ENCODE measurements at places on chromosomes 6 and 20. TPM values are rescaled to one million over a fixed set of nuclear protein-coding genes. Genes with fewer than 3 reads are reported as not detected.

DNA sequence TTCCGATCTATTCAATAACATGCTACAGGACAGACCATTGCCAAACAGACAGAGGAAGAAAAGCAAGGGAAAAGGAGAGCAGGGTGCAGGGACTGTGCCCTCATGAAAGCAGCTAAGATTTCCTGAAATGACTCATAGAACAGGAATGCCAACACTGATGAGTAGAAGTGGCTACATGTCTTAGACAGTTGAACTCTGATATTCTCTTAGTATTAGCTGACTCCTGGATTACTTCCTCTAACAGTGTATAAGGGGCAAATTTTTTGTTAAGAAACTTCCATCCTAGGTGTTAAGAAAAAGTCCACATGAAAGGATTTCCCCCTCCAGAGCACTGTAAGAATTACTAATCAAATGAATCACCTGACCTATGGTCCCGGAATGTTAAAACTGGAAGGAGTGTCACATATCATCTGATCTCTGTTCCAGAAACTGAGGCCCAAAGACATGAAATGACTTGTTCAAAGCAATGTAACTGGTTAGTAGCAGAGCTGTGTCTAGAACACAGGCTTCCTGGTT is 224.9 kb downstream of the IBTK start:
- DNase-seq, result peak; percentile 76

DNA sequence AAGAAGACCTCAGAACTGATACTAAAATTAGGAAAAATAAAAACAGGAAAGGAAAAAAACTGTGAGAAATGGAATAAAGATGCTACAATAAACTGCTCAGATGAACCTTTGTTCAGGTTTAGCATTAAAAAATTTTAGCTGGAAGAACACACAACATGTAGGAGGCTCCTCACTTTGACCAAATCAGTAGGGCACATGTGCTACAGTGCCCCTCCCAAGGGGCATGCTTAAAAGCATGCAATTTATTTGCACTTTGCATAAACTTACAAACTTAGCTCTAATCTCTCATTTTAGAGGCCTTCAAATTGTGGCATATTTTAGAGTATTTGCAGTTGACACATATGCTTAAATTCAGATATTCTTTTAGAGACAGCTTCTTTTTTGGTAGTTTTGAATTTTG is 570.2 kb downstream of the UTRN start:
- no peak for DNase-seq

KIAA0408 gene
- total RNA-seq, result 12.8 TPM

GRCh38 chr6:35181308-35181932 is 32.3 kb upstream of the SCUBE3 start:
- DNase-seq, result peak; percentile 75

DNA sequence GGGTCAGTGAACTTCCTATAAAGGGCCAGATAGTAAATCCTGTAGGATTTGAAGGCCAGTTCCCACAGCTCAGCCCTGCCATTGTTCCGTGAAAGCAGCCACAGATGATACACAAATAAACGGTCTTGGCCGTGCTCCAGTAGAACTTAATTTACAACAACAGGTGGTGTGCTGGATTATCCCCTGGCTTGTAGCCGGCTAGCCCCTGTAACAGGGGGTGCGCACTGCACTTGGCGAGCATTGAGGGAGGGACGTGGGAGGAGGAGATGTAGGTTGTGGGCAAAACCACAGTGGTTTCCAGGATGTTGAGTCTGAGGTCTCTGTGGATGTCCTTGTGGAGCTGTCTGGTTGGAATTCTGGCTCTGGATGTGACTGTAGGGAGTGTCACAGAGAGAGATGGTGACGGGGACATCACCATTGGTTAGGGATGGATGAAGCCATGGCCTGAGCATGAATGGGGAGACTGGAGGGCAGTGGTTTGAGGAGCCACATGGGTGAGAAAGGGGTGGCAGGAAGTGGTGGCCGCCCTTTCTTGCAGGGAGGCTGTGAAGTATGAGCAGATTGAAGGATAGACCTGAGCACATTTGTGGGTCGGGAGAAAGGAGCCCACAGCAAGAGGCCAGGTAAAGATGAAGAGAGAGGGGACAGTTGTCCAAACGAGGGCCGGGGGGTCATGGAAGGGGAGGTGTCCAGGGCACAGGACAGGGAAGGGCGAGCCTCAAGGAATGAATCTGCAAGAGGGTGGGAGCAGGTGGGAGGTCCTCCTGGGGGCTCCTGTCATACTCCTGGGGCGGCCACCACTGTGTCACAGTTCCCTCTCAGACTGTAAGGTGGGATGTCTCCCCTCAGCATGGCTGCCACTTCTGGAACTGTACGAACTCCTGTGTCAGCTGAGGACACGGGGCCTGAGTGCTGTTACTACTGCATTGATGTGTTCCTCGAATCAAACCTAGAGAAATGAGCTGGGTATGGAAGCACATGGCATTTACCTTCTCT is 53.6 kb downstream of the CDH26 start:
- no peak for DNase-seq

- peak; percentile 81 for DNase-seq
These were observed 108.0 kb downstream of the PPP1R14C start for GRCh38 chr6:150250826-150251225.

GRCh38 chr6:138571181-138571580 is 71.9 kb upstream of the NHSL1 start:
- DNase-seq, result peak; percentile 55

- no peak for DNase-seq
These were observed 395.4 kb upstream of the SOX4 start for GRCh38 chr6:21198032-21198640.

DNA sequence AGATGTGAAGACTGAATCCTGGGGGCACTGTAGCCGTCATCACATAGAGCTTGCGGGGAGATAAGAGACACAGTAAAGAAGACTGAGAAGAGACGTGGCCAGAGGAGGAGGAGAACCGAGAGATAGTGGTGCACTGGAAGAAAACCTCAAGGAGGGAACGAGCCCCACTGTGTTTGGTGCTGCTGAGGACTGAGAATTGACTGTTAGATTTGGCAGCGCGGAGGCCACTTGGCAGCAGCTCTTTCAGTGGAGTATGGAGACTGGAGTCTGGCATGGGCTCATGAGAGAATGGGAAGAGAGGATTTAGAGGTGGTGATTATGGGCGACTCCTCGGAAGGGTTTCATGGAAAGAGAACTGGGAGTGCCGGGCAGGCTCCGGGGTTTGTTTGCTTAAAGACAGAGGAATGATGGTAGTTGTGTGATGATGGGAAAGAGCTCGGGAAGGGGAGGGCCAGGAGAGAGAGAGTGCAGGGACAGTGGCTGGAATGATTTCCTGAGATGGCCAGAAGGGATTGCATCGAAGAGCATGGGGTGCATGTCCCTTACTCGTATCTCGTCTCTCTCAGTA is 18.0 kb downstream of the CDYL start:
- no peak for DNase-seq

UNC5CL gene
- 0.74 TPM for total RNA-seq

DNA sequence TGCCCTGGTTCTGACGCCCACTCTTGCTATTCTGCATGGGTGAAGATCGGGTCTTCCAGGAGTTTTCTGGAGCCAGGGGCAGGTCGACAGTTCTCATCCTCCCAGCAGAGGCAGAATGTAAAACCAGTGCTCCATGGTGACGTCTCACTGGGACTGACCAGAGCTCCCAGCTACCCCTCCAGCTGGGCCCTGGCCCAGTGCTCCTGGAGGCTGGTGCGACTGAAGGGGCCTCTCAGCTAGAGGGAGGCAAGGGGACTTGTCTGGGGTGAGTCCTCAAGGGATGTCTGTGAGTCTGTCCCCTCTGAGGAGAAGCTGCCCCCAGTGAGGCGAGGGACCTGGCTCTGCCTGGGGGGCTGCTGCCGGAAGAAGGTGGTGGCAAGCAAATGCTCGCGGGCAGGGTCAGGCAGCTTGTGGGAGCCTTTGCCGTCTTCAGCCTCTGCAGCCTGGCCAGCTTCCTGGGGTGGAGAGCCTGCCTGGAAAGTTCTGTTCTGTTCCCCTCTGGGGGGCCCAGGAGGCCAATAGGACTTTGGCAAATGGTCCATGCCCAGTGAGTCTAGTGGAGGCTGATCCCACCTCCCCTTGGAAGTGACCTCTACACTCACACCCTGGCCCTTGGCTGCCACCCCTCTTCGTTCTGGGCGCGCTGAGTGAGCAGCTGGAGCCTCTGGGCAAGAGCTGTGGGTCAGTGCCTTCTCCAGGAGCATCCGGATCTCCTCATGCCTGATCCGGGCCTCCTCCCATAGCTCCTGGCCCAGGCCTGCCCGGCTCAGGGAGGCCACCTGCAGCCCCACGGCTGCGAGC is 47.5 kb downstream of the KIAA1755 start:
- DNase-seq, result no peak

STMN3 gene
- 9.3 TPM for total RNA-seq

PEX7 gene
- total RNA-seq, result 5.0 TPM

C4A gene
- 33.5 TPM for total RNA-seq

GRCh38 chr20:50837532-50838321 is 42.9 kb downstream of the BCAS4 start:
- peak; percentile 95 for DNase-seq

DUSP15 gene
- total RNA-seq, result 9.9 TPM

- no peak for DNase-seq
These were observed 266.4 kb downstream of the MAFB start for GRCh38 chr20:40422656-40423055.

- DNase-seq, result no peak
These were observed 27.1 kb downstream of the BCAS4 start for GRCh38 chr20:50821994-50822393.

DNA sequence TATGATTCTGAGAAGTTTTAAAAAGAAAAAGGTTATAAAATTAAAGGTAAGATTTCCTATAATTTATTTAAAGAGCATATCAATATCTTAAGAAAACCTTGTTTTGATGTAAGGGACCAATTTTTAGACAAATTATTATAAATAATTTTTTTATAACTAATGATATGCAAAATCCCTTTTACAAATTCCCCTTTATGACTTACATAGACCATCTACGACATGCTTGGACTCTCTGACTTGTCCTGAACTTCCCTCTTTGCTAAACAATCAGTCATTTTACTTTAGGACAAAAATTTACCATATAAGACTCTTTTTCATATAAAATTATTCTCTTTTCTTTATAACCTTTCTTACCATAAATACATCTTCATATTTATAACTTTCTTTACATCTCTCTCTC is 15.3 kb upstream of the ANGPT4 start:
- no peak for DNase-seq

- DNase-seq, result peak; percentile 96
These were observed 248.6 kb upstream of the SUPT3H start for GRCh38 chr6:45626087-45626891.

MAVS gene
- 16.4 TPM for total RNA-seq

- peak; percentile 58 for DNase-seq
These were observed 116.0 kb downstream of the TRIM27 start for GRCh38 chr6:28807682-28808280.

TRERF1 gene
- total RNA-seq, result 12.0 TPM

DNA sequence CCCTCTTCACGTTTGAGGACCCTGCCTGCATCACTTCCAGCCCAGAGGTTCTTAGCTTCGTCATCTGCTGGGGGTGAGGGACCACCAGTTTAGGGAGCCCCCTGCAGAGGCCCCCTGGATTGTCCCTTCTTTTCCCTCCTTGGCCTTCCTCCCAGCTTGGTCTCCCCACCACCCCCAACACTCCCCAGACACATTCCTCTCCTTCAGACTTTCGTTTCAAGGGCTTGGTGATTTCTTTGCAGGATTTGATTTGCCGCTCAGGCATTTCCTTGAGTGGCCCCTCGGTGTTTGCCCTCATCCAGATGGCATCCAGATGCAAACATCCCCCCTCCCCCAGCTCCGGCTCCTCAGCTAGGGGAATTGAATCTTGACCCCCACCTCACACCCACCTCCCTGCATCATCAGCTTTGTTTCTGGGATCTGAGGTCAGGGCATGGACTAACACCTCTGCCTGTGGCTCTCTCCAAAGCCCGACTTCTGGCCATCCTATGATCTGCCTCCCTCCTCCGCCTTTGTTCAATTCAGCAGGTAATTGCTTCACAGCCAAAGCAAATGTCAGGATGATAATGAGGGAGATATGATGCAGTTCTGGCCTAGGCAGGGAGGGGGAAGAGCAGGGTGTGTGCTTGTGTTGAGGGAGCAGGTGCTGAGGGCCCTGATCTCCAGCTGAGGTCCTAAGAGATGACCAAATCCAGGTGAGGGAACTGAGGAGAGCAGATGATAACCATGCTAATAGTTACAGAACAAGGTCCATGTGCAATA is 141.5 kb downstream of the VEGFA start:
- DNase-seq, result no peak

DNA sequence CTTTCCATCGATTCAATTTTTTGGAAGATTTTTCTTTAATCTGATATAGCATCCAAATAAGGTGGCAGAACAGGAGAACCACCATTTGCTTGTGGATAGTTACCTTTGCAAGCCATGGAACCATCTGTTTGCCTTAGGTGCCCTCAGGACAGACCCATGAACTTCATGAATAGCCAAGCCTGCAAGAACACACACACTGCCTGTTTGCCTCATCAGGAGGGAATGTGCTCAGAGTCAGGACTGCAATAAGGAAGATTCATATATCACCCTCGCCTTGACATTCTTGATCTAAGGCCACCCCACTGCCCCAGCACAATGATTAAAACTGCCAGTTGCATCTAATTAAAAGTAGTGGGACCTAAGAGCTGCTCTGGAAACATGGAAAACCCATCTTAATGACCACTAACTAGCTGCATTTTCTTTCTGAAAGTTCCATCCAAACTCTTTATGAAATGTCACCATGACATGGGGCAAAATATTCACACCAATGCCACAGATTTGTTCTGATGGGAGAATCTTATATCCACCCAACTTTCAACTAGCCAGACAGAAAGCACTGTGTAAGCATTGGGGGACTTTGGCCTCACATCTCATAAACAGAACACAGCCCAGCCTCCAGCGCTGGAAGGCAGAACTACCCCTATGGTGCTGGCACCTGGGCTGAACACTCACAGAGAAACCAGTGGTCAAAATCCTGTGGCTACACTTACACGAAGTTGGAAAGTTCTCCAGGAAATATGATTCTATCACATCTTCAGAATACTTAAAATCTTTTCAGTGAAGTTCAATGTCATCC is 48.3 kb downstream of the TBXT start:
- no peak for DNase-seq

PACRG gene
- 2.9 TPM for total RNA-seq

GRCh38 chr6:47097092-47097945 is 55.2 kb upstream of the ADGRF1 start:
- DNase-seq, result peak; percentile 89

DNA sequence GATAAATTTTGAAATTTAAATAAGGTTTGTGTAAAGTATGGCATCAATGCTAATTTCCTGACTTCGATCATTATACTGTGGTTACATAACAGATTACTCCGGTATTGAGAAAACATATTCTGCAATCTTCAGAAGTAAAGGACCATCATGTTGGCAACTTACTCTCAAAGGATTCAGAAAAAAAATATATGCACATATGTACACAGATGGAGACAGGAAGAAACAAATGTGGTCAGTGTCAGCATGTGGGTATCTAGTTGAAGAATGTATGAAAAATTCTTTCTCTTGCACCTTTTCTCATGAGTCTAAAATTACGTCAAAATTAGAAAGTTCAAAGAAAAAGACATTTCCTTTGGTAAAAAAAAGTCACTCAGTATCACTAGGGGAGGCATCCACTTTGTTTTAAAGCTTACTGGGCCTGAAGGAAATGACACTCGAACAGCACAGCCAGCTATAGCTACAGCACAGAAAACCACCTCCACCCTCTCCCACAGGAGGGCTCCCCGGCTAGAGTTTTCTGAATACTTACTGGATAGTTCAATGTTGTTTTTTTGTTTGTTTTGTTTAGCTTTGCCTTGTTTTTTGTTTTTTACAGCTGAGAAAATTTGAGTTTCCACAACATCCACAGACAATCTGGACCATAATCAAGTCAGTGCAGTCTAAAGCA is 317.2 kb upstream of the AGPAT4 start:
- DNase-seq, result no peak

- DNase-seq, result peak; percentile 37
These were observed 7.7 kb downstream of the NPEPL1 start for GRCh38 chr20:58700121-58700821.
